Right renal cortex interstitium (tissue), 3 donors: ENCODE measurements at places on chromosomes 6 and 20.

GRCh38 chr20:52461582-52461981 is 270.0 kb upstream of the ZFP64 start:
- DNase-seq, result no peak

- no peak for DNase-seq
Observed at GRCh38 chr20:1631309-1632151, 11.7 kb upstream of the SIRPB1 start.

DNA sequence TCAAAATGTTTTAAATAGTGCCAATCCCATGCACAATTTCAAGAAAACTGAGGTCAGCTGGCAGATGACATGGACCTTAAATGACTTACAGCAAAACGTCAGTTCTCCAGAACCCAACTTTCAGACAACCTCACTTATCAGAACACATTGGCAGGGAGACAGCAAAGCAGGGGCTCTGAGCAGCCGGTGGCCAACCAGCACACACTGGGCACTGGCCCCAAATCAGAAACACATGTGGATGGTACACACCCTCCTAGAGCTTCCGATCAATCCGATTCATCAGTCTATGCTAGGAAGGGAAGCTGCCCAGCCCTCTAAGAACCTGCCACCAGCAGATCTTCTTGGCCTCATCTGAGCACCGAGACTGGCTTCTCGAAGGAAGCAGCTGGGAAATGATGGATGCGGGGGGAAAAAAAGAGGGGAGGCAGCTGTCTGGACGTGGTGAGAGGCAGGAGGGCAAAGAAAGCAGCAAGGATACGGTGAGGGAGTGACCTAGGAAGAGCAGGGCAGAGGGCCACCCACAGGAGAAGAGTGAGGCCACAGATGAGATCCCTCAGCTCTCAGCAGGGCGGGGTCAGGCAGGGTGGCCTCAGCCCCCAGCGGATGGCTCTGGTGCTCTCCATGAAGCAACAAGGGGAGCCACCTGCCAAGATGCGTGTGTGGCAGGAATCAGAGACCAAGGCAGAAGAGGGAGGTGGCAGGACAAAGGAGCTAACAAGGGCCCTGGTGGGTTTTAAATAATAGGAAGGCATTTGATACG is 32.9 kb downstream of the TAF4 start:
- no peak for DNase-seq

DNA sequence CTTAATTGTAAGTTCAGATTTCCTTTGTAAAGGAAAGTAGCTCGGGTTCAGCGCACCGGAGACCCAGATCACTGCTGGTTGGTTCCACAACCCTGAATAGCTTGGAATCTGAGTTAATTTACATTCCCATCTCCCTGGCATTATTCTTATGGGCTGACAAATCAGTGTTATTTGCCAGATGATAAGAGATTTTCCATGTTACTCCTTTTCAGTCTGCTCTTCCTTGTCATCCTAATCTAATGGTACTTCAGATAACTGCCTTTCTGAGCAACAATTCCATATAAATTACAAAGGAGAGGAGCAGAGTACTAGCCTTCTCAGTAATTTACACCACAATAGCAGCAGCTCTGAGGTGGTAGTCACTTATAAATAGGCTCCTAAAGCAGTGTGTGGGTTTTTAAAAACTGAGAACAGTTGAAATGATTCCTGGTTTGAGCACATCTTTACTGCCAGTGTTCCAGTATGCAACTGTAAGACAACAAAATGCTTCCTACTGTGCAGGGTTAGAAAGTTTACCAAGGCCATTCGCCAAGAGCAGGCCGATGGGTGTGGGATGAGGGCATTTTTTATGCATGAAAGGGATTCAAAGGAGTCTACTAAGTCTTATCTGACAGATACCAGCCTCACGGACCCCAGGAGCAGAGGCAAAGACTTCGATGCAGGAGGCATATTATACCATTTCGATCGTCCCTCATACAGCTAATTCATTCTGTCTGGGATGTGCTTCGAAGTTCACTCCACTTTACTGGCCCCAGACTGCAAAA is 89.7 kb downstream of the NDUFAF5 start:
- DNase-seq, result no peak

- no peak for DNase-seq
Observed at GRCh38 chr20:23926944-23927872, 47.7 kb upstream of the CST5 start.

DNA sequence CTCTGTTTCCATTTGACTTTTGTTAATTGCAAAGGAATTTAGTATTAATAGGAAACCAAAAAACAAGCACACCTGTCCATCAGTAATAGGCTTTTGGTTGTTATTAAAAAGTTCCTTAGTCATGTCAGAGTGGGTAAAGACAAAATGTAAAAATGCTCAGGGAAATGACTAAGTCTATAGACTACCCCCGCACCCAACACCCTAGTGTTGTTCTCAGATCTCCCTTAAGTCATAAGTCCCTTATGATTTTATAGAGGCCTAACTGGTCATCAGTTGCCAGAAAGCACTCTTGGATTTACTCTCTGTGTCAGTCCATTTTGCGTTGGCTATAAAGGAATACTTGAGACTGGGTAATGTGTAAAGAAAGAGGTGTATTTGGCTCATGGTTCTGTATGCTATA is 52.8 kb downstream of the MAP3K4 start:
- DNase-seq, result no peak

DNA sequence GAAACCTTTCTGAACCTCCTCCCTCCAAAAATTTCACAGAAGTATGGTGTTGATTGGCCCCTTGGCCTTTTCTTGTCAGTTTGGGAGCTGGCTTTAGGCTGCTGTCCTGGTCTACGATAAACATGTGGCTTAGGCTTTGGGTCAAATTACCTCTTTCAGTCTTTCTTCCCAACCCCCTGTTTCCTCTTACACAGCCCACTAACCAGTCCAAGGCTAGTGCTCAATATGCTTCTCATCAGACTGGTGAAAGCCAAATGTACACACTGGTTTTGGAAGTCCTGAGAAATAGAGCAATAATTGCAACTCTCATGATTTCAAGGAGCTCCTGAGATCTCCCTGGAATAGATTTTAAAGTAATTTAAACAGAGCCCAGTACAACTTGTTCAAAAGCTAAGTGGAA is 933.7 kb upstream of the GJE1 start:
- DNase-seq, result no peak

GRCh38 chr20:59752101-59752586 is 147.8 kb downstream of the PHACTR3 start:
- DNase-seq, result no peak

DNA sequence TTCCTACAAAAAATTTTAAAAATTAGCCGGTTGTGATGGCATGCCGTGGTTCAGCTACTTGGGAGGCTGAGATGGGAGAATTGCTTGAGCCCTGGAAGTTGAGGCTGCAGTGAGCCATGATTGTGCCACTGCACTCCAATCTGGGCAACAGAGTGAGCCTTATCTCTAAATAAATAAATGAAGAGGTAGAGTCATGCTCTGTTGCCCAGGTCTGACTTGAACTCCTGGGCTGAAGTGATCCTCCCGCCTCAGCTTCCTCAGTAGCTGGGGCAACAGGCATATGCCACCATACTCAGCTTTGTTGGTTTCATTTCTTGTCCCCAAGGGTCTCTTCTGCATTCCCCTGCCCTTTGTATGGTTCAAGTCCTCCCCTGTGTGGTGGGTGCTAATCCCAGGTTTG is 17.0 kb downstream of the HSPA1B start:
- DNase-seq, result no peak

DNA sequence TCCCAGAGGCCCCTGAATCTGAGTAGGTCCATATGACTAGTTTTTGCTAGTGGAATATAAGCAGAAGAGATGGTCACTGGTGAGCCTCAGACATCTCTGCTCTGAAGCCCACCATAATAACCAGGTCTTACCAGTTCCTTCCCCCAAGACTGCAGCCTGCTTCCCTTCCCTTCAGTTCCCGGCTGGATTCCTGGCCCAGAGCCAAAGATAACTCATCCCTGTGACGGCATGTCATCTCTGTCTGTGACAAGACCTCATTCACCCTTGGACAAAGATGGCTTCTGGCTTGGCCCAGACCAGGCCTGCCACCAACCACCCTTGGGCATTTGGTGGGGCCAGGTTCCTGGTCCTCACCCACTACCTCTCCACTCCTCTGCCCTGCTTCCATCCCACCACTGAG is 145.5 kb upstream of the TOP1 start:
- DNase-seq, result no peak

GRCh38 chr6:151723152-151723551 is 84.3 kb upstream of the ESR1 start:
- no peak for DNase-seq

- DNase-seq, result no peak
Observed at GRCh38 chr6:112176175-112176574, 78.2 kb downstream of the LAMA4 start.

DNA sequence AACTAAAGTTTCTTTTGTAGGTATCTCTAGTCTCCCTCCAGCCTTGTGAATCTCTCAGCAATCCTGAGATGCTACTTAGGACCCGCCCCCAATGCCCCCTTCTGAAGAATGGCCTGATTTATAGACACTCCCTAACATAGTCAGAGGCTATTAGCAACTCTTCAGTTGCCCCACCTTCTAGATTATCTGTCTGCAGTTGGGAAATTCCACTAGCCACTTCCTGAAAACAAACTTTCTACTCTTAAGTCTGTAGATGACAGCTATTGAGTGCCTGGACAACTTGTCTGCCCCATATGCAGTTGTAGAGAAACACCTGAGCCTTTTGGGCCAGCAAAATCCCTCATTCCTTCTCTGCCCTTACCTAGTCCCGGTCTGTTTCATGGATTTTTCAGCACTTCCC is 188.2 kb upstream of the PREP start:
- DNase-seq, result no peak

- no peak for DNase-seq
Observed at GRCh38 chr20:32970115-32970972, 33.9 kb downstream of the SUN5 start.

GRCh38 chr6:106976270-106976669 is 1.7 kb upstream of the CD24 start:
- no peak for DNase-seq

- DNase-seq, result no peak
Observed at GRCh38 chr20:25586877-25587276, 1.5 kb upstream of the NINL start.

DNA sequence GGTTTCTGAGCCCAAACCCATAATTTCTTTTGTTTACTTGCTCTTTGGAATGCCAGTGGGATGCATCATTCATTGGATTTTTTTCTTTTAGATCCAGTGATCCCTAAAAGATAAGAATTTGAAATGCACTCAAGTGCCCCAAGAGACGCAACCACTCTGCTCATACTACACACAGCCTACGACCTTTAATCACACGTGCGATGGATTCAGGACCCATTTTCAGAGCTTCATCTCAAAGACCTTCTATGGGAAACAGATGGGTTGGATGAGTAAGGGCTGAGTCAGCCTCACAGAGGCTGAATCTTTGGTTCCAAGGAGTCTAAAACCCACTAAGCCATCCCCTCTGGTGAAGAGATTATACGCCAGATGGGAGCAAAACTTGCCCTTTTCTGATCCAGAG is 265.5 kb upstream of the EXOC2 start:
- DNase-seq, result no peak

DNA sequence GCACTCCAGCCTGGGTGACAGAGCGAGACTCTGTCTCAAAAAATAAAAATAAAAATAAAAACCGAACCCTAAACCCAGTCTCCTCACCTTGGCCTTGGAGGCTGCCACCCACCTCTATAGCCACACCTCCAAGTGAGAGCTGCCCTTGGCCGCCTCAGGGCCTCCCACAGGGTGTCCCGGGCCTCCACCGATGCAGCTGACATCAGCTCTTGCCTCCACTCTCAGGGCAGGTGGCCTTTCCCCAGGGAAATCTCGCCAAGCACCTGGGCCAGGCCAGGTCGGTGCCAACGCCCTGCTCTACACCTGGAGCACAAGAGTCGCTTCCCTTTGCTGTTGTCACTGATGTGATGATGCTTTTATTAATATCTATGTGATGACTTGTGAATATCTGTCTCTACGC is 8.9 kb upstream of the MYL9 start:
- DNase-seq, result no peak
